ENCODE measurements at places on chromosomes 7 and 10.

DNA sequence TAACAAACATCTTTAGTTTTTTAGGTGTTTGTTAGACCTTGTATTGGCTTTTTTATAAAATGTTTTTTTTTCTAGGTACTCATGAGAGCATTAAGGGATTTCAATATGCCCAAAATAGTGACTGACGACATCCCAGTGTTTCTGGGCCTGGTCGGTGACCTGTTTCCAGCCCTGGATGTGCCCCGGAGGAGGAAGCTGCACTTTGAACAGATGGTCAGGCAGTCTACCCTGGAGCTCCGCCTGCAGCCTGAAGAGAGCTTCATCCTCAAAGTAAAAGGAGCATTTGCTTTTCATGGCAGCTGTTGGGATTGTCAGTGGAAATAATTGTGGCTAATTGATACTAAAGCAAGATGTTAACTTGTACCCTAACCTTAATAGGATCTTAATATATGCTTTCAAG, 161.5 kb downstream of the DNAH11 start:
- DNase-seq, result no peak

DNA sequence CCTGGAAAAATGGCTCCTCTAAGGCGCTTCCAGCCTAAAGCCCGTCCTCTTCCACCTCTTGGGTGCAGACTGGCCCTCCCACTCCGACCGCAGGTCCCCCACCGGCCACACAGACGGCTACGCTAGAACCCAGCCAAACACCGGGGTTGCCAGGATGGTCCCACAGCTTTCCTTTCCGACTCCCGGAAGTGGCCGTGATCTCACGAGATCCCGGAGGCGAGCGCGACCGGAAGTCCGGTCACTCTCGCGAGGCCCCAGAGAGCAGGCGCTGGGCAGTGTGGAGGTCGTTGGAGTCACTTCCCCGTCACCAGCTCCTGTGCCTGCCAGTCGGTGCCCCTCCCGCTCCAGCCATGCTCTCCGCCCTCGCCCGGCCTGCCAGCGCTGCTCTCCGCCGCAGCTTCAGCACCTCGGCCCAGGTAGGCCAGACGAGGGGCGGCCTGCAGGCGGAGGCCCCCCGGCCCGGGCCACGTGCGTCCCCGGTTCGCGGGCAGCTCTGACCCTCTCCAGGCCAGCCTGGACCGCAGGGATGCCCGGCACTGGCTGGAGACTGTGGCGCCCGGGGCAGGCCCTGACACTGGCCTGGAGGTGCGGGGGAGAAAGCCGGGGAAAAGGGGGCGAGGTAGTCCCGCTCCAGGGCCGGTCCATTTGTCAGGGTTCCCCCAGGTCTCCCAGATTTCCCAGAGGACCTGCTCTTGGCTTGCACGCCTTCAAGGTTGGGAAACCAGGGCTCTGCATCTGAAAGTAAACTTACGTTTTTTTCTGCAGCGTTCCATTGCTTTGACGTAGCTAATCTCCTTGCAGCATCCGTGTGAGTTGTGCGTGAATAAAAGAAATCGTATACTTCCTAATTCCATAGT, at the start of the genes MDH2 and STYXL1:
Gene MDH2, plus strand, starts transcription at position 296 of the 857 bp plus-strand sequence. Its CDS starts 55 bp downstream, at position 351.
Gene STYXL1, minus strand, starts transcription at position 190 of the 857 bp plus-strand sequence. CDS start 17,477 bp downstream, outside the sequence.
- peak; percentile 99 for DNase-seq

DNA sequence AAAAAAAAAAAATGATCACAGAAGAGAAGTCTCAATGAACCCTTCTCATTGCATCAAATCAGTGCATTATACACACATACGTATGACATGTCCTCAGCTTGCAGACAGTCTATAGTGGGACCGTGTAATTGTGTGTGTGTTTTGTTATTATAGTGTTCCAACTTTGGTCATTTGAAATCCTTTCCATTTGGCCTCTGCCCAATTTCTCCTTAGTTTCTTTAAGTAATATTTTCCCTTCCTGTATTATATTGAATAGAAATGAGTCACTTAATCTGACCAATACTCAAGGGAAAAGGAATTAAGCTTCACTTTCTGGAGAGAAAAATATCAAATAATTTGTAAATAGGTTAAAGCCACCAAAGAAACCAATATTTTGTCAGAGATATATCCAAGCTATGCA, 415.5 kb upstream of the SORCS1 start:
- DNase-seq, result no peak

DNA sequence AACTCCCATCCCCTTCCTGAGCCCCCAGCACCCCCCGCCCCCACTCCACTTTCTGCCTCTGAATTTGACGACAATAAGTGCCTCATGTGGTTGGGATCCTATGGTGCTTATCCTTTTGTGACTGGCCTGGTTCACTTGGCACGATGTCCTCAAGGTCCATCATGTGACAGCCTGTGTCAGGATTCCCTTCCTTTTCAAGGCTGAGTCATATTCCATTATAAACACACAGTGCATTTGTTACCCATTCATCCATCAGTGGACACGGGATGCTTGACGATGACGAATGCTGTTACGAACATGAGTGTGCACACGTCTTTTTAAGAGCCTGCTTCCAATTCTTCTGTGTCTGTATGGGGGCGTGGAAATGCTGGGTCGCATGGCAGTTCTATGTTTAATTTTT, 26.7 kb downstream of the SHH start:
- no peak for DNase-seq

DNA sequence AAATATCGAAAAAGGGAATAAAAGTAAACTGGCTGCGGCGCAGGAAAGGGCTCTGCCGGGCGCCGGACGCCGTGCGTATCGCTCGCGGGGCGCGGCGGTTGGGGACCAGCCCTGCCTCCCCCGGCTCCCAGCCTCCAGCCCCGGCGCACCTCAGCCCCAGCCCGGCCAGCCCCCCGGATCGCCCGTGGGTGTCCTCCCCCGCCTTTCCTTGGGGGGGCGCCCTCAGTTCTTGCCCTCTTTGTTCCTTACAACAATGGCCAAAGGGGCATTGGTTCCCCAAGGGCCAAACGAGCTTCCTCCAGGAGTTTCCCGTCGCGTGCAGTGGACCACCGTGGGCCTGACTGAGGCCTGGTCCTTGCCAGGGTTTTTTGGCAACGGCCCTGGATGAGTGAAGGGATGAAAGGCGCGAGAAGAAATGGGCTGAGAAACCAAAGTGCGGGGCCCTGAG, 1.2 kb downstream of the MACROH2A2 start:
- peak; percentile 27 for DNase-seq

- DNase-seq, result no peak
Measured at GRCh38 chr7:68245688-68246087, 1249.1 kb downstream of the TYW1 start.

GRCh38 chr7:47670729-47671128, 88.8 kb upstream of the TNS3 start:
- DNase-seq, result peak; percentile 75

GRCh38 chr10:79435271-79436065, 10.0 kb downstream of the ZCCHC24 start:
- no peak for DNase-seq

DNA sequence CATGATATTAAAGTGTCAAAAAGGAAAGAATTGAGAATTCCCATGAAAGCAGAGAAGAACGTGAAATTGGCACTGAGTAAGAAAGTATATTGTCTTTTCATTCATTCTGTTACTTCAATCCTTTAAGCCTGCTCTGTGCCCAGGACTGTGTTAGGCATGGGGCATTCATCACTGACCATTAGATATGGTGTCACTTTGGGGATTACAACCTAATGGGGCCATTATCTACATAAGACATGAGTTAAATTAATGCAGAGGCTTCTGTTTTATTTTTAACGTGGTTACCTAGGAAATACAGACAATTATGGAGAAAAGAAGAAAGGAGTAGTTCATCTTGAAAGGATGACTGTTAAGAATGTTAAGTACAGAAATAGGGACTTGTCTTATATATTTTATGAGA, 163.5 kb upstream of the LRGUK start:
- no peak for DNase-seq

DNA sequence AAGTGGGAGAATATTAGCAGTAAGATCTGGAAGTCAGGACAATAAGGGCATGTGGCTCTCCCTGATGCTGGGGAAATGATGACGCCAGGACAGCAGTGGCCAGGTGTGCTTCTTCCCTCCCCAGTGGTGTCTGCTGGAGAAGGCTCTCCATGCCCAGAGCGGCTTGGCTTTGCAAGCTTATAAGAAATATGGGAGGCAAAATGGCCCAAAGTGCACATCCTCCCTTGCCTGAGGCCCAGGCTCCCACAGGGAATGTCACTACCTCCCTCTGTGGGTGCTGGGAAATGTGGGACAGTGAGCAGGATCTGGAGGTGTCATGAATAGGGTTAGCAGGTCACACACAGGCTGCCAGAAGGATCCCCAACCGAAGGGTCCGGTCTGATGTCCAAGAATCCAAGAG, 17.1 kb upstream of the ZNF488 start:
- DNase-seq, result no peak

DNA sequence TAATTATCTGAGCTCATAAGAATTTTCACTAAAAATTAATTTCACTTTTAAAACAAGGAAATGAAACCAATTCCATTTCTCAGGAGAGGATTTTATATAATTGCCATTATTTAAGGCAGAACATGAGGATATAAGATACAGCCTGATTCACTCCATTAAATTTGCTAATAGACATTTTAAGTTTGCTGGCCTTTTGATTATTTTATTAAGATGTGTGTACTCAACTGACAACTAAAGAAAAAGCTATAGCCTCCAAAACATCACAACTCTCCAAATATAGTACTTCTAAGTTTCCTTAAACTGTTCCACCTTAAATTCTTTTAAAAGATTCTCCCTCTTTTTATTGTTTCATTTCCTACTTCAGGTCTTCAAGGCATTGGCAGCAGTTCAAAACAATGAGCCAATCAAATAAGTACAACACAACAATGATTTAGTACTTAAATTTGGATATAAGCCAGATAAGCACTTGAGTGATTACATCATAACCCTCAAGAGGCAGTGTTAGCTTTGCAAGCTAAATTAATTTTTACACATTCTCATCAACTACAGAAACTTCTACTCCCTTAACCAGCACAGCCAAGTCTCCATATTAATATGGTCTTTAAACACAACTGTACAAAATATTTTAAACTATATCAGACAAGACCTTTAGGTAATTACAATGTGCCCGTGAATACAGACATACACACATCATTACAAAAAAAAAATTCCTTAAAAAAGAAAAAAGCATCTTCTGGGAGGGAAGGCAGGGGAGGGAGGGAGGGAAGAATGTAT, 121.8 kb downstream of the KMT2C start:
- DNase-seq, result no peak

GRCh38 chr7:145009876-145010275, 174.0 kb upstream of the TPK1 start:
- no peak for DNase-seq

All from GM13976 (cell line).